BJ (cell line): ENCODE measurements at places on chromosomes 12 and 14. TPM values are rescaled to one million over a fixed set of nuclear protein-coding genes. Genes with fewer than 3 reads are reported as not detected.

DNA sequence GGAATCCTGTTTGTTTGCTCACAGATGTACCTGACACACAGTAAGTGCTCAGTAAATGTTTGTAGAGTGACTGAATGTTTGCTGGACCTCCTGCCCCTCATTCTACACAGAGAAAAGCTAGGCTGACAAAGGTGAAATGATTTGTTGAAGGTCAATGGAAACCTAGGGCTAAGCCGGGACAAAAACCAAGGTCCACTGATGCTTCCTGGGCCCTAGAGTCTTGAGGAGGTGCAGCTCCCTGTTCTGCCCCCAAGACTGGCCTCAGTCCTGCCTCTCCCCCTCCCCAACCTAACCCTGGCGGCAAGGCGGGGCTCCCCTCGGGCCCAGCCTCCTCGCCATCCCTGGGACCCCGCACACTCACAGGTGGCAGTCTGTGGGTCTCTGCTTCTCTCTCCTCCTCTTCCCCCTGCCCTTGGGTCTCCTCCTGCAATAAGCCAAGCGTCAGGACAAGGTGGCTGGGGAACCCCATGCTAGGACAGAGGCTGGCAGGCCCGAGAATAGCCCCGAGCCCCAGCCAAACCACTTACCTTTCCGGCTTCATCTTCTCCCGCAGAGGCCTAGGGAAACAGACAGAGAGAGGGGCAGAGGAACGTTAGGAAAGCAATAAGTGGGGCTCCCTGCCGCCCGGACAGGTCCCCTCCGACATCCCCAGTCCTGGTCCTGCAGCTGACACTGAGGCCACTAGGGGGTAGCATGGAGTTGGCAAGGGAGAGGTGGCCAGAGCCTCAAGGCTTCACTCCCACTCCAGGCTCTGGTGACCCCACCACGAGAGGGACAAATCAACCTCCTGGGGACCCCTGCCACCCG is 9.3 kb downstream of the PGF start:
- no peak for DNase-seq

BATF gene
- not detected in 2 replicates for polyA plus RNA-seq

GRCh38 chr12:48160807-48161206 is 3.5 kb upstream of the ASB8 start:
- DNase-seq, result no peak

ANKS1B gene
- polyA plus RNA-seq, result 0.27 TPM in 2 replicates

- no peak for DNase-seq
These were observed 56.0 kb downstream of the PLEKHG3 start for GRCh38 chr14:64760146-64760755.
